ENCODE measurements at places on chromosomes 3 and 15.

- no peak for DNase-seq
Measured at GRCh38 chr15:74383695-74384565, 16.5 kb upstream of the CYP11A1 start.

- DNase-seq: no peak
Measured at GRCh38 chr3:188208516-188208981, 54.6 kb downstream of the LPP start.

DNA sequence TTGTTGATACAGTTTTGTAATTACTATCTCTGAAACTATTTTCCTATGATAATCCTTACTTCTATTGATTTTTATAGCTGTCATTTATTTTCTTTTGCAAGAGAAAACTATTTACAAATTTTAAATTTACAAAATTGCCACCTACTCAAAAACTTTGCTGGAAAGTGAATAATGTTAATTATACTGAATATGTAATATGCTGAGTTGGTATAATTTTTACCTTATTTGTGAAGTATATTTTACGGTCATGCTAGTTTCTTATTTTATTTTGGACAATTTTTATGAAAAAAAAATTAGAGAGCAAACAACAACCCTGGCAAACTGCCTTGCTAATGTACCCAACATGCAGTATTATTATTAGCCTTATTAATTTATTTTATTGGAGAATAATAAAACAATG lies 2.9 kb downstream of the KCNH8 start:
- DNase-seq: no peak

DNA sequence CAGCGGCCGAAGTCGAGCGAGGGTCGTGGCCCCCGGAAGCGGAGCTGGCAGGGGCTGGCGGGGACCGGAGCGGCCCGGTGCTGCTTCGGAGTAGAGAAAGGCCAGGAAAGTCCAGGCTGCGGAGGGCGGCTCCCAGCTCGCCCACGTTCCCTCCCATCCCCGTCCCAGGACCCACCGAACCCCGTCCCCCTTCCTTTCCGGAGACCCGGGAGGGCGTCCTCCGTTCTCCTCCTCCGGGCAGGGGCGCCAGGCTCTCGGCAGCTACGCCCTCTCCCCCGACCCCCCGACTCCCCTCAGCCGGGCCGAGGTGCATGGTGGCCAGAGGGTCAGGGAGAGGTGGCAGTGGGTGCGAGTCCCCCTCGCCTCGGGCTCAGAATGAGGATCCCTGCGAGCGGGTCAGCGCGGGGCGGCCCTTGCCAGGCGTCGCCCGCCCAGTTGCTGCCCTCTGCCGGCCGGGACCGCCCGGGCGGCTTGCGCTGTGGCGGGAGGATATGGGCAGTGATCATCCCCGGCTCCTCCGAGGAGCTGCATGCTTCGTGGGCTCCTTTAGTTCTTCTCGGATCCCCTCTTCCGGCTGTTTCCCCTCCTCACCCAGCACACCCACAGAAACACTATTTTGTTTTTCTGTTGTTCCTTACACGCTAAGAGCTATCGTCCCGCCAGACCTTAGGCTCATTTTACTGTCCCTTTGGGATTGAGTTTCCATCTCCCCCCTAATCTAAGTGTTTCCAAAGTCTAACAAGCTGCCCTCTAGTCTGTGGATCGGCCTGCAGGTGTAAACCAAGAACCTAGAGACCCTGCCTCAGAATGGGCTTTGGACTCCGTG lies 744 bp upstream of the ALDH1A2 start:
- no peak for DNase-seq
